Effector CD4-positive, alpha-beta T cell (primary cell): ENCODE measurements at places on chromosomes 1 and 21.

DNA sequence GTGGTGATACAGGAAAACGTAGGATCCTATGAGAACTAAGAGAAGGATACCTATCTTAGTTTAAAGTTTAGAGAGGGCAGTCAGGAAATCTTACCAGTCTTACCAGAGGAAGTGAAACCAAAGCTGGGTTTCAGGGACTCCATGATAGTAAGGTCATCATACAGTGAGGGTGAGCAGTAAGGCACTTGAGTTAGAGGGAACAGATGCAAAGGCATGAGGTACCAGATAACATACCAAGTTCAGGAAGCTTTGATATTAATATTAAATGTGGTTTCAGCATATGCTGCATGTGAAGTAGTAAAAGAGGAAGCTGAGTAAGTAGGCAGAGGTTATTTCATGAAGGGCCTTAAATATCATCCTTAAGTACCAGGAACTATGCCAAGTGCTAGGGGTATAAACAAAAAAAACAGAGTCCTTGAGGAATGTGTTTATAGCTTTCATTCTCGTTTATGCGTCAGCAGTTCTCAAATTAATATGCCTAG, 16.9 kb downstream of the ATG4C start:
- no peak for DNase-seq

GRCh38 chr1:216258386-216258785, 164.9 kb downstream of the USH2A start:
- no peak for DNase-seq

- DNase-seq: no peak
Measured at GRCh38 chr1:161350671-161351070, 17.0 kb downstream of the CFAP126 start.

- no peak for DNase-seq
Measured at GRCh38 chr1:243354511-243355153, 98.8 kb downstream of the SDCCAG8 start.

- DNase-seq: peak; percentile 35
Measured at GRCh38 chr1:226110249-226111097, 48.0 kb downstream of the H3-3A start.
